Heart right ventricle (tissue), 16 donors: ENCODE measurements at places on chromosomes 11 and 22. TPM values are rescaled to one million over a fixed set of nuclear protein-coding genes. Genes with fewer than 3 reads are reported as not detected.
A peak's percentile ranks its signal among the peaks of the same experiment; 100 is the strongest.

DNA sequence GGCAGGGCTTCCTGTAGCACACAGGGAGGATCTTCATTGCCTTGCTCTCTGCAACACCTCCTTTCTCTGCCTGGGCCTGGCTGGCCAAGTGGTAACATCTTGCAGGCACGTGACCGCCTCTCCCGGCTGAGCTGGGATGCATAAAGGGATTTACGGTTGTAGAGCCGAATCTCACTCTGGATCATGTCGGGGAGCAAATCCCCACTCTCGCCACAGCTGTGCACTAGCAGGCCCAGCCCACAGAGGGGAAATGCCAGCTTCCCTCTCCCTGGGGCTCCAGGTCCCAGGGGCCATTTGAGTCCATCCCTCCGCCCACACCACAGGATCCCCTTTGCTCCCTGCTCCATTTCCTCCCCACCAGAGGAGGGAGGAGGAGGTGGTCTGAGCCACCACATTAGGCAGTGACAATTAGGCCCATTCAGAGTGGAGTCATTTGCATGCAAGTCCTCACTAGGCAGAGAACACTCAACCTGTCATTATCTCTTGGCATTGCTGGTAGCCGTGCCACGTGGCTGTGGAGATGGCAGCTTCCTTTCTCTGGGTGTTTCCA lies 196.7 kb downstream of the DSCAML1 start:
- no peak for DNase-seq

GRCh38 chr11:27857588-27857987 lies 157.3 kb upstream of the BDNF start:
- DNase-seq = no peak

DNA sequence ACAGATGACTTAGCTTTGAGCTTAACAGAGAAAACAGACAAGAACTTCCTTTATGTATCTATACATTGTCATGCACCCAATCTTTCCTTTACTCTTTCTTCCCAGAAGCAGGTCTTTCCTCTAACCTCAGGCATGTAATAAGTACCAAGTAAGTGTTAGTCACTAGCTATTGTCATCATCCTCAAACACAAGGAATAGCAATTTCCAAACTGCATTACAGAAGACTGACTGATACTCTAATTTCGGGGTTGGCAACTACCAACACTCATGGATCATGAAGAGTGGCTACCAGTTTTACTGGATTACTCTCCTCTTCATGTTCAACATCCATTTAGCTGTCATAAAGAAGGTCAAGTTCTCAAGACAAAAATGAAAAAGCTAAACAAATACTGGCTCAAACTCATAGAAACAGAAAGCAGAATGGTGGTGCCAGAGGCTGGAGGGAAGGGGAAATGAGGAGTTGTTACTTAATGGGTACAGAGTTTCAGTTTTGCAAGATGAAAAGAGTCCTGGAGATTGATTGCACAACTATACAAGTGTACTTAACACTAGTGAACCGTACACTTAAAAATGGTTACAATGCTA lies 111.6 kb downstream of the SIK3 start:
- DNase-seq = no peak

GRCh38 chr11:46505741-46506482 lies 87.9 kb downstream of the AMBRA1 start:
- DNase-seq = no peak

GRCh38 chr11:105863523-105863922 lies 158.5 kb downstream of the MSANTD4 start:
- DNase-seq = no peak

GRCh38 chr11:111520560-111520959 lies 6.0 kb downstream of the HOATZ start:
- DNase-seq = no peak

DNA sequence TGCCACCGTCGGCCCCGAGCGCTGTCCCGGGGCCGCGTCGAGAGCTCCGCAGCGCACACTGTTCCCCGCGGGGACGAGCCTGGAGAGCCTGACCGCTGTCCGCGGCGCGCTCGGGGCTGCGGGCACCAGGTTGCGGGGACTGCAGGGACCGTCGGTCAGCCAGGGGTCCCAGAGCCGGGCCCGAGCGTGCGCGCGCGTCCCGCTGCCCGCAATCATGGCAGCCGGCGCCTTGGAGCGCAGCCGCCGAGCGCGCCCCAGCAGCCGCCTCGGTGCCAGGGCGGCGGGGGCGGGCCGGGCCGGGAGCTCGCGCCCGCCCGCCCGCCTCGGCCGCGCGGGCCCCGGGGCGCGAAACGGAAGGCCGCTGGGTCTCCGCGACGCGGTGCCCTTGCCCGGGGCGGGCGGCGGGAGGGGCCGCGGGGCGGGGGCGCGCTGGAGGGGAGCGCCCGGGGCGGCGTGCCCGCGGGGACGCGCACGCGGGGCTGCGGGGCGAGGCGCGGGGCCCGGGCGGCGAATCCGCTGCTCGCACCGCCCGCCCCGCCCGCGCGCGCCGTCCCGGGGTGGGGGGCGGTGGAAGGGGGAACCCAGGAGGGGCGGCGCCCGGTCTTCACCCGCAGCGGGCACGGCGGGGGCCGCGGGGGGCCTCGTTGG lies 79.4 kb upstream of the PPARA start:
- peak; percentile 78 for DNase-seq

DNA sequence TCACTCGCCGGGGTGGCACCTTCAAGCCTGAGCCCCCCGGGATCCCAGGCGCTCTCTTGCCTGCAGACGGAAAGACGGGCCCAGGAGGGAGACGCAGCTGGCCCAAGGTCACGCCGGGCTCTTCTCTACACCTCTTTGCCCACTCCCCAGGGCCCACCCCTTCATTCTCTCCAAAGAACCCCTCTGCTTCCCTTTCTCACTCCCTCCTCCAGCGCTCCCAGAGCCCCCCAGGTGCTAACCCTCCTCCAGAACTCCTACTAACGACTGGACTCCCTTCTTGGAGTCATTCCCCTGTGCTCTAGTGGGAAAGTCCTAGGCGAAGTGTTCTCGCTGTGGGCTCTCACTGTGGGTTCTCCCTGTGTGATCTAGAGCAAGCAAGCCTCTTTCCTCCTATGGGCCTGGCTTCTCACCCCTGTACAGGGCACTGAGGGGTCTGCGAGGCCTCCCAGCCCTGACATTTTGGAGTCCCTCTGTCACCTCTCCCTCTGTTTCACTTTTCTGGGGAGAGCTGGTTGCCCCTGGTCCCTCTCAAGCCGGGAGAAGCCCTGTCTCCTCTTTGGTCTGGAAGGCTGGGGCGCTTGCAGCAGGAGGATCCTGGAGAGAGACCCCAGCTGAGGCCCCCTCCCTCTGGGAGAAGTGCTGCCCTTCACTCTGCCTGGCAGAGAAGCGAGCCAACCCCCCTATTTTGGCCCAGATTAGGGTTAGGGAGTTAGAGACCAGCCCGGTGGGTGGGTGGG lies 858 bp downstream of the OAF start:
- no peak for DNase-seq

DNA sequence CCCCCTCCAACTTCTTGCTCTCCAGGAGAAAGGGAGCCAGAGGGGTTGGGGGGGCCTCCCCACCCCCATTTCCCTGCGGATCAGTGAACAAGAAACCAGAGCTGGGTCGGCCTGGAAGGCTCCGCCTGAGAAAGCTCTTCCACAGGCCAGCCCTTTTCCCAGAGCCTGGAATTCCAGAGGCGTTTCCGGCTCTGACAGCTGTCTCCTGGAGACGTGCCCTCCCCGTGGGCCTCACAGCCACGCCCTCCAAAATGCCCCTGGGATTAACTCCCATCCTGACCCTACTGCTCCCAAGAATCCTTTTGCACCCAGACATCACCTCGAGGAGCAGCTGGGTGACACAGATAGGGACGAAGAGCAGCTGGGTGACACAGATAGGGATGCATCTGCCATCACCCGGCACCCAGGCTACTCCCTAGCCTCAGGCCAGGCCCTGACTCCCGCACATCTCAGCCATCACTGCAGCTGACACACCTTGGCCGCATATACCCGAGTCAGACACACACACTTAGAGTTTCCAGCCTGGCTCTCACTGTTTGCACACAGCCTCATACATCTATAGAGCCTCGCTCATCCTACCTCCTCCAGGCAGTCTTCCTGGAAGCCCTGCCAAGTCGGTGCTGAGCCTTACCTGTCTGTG lies 7.6 kb upstream of the CDC42EP1 start:
- peak; percentile 82 for DNase-seq

GRCh38 chr11:73331138-73331916 lies 23.3 kb downstream of the ARHGEF17 start:
- peak; percentile 57 for DNase-seq

- DNase-seq = peak; percentile 49
Measured at GRCh38 chr11:2268729-2269600, 1.4 kb downstream of the ASCL2 start.

DNA sequence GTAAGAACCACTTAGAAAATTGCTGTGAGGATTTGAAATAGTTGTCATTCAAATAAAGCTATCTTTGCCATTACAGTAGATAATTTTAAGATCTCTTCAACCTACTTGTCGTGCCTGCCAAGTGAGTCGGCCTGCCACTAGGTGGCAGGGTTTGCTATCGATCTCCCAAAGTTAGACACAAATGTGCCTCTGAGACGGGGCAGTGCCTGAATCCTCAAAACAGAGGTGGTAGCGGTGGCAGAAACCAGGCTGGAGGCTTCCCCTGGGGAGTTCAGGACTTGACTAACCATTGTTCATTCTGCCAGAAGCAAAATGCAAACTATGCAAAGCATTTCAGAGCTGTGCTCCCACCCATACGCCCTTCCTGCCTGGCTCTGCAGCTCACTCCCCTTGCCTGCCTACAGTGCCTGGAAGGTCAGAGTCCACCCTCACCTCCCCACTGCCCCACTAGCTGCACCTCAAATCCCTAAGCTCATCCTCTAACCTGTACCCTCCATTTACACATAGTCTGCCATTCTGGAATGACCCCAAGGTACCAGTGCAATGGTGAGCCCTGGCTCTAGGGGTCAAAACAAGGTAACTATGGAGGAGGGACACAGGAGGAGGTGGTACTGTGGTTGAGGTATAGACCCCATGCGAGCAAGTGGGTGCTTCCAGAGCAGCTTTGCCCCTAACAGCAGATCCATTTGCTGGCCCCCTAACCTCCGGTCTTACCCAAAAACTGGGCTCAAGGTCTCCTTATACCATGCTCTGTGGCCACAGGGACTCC lies 82.1 kb downstream of the C11orf58 start:
- peak; percentile 84 for DNase-seq

GRCh38 chr22:39839917-39840510 lies 53.5 kb downstream of the ENTHD1 start:
- DNase-seq = no peak

DNA sequence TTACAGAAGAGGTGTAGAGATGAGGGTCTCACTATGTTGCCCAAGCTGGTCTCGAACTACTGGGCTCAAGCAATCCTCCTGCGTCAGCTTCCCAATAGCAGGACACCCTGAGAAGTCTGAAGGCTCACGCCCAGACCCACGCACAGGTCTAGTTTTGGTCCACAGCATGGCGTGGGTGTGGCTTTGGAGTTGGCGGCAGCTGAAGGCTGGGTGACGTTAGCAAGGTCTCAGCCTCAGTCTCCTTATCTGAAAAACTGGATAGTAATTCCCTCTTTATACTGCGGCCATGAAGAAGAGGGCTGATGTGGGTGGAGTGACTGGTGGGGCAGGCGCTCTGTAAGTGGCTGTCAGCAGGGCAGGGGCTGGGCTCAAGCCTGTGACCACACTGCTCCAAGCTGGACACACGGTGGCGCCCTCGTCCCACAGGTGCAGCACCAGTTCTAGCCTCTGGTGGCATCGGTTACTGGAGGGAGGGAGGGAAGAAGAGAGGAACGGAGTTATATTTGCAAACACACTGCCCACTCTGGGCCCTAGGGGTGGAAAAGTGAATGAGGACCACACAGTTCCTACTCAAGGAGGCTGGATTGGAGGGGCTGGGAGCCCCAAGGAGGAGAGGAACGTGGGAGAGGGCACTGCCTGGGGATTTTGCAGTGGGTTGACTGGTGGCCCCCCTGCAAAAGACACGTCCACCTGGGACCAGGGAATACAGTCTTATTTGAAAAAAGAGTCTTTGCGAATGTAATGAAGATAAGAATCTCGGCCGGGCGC lies 19.6 kb upstream of the CARD10 start:
- peak; percentile 96 for DNase-seq

GRCh38 chr11:128579798-128580504 lies 7.4 kb downstream of the ETS1 start:
- DNase-seq = no peak

- DNase-seq = peak; percentile 66
Measured at GRCh38 chr22:36419177-36419911, 31.6 kb upstream of the MYH9 start.

GRCh38 chr11:102244681-102245409 lies 72.4 kb upstream of the BIRC3 start:
- no peak for DNase-seq

DNA sequence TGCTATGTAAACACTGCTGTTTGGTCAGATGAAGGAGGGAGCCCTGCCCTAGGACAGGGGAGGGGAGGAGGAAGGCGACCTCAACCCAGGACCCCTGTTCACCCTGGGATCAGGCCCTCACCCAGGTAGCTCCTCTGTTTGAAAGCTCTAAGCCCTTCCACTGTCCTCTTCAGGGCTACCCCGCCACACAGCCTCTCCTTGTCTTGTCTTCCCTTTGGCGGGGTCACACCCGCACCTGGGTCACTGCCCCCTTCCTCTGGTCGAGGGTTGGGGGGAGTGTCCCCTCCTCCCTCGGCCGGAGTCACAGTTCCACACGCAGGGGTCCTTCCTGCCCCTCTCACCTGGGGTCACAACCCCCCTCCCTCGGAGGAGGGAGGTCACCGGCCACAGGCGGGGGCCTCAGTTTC lies 463 bp upstream of the PTPMT1 start:
- DNase-seq = no peak

DNA sequence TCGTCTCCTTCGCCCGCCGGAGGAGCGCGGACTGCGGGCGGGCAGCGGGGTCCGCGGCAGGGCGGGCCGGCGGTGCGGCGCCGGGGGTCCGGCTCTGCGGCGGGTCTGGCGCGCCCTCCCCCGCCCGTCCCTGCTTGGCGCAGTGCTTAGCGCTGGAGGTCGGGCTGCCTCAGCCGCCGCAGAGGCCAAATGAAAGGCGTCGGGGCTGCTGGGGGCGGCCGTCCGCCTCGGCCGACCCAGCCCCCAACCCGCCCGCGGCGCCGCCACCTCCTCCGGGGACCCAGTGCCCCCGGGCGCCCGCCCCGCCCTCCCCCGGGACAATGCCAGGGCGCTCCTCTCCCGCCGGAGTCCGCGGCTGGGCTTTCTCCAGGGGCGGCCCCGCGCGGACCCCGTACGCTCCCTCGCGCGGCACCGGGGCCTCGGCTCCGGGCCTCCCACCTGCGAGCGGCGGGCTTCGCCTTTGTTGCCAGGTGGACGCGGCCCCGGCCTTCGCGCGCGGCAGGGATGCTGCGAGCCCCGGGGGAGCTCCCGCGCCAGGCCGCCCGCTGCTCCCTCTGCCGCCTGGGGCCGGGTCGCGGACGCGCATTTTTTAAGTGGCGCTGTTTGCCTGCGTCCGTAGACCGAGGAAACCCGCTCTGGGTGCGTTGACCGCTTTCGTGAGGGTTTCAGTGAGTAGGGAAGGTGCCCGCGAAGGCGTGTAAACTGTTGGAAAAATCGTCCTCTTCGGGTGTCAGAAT lies 583 bp downstream of the APLP2 start:
- no peak for DNase-seq

GRCh38 chr11:94790661-94791180 lies 22.6 kb downstream of the AMOTL1 start:
- no peak for DNase-seq

GRCh38 chr11:129944696-129945095 lies 49.3 kb upstream of the NFRKB start:
- DNase-seq = no peak

Gene BAIAP2L2
- total RNA-seq = not detected

Gene DGCR6
- total RNA-seq = 8.1 TPM

Gene MPEG1
- 17.3 TPM for total RNA-seq

Gene SYT7
- 24.3 TPM for total RNA-seq

Gene ALX4
- 0.06 TPM for total RNA-seq

Gene DEUP1
- total RNA-seq = not detected

Gene LIF
- 0.51 TPM for total RNA-seq

Gene EP300
- total RNA-seq = 26.4 TPM

Gene IL18BP
- 3.4 TPM for total RNA-seq

Gene CARD18
- total RNA-seq = 0.67 TPM

Gene FAT3
- 0.05 TPM for total RNA-seq

Gene OR5AK2
- not detected for total RNA-seq
